ENCODE measurements at places on chromosomes 3 and 15. TPM values are rescaled to one million over a fixed set of nuclear protein-coding genes. Genes with fewer than 3 reads are reported as not detected.

- H3K4me3 ChIP-seq: no peak overlapping the region
- no peaks in the 10 kb centered on the region for H3K4me1 ChIP-seq
- no peaks in the 10 kb centered on the region for H3K36me3 ChIP-seq
- no peaks in the 10 kb centered on the region for H3K27me3 ChIP-seq
- DNase-seq: no peak
Measured at GRCh38 chr3:167673221-167673620, 19.5 kb upstream of the WDR49 start.

GRCh38 chr3:59133311-59133710 lies 83.5 kb upstream of the CFAP20DC start:
- no peak overlapping the region for H3K4me3 ChIP-seq
- no peaks in the 10 kb centered on the region for H3K36me3 ChIP-seq
- DNase-seq: no peak

GRCh38 chr3:162224746-162225145 lies 728.1 kb downstream of the OTOL1 start:
- DNase-seq: no peak
- H3K4me3 ChIP-seq: no peak overlapping the region
- no peaks in the 10 kb centered on the region for H3K27me3 ChIP-seq
- no peaks in the 10 kb centered on the region for H3K36me3 ChIP-seq

GRCh38 chr3:51940648-51941462 lies 849 bp downstream of the RRP9 start:
- peak overlapping the region; percentile 30 for H3K27ac ChIP-seq
- peak overlapping the region; percentile 82 for H3K4me3 ChIP-seq
- H3K36me3 ChIP-seq: no peaks in the 10 kb centered on the region
- H3K4me1 ChIP-seq: peaks cover 13% of the 10 kb centered on the region
- no peaks in the 10 kb centered on the region for H3K27me3 ChIP-seq
- peak; percentile 17 for DNase-seq

Gene CIP2A
- total RNA-seq: 5.3 TPM

GRCh38 chr3:195085356-195086130 lies 185.4 kb downstream of the XXYLT1 start:
- no peaks in the 10 kb centered on the region for H3K36me3 ChIP-seq
- DNase-seq: no peak
- no peak overlapping the region for H3K4me3 ChIP-seq

Gene LRRC31
- 42.0 TPM for total RNA-seq

- H3K4me1 ChIP-seq: no peaks in the 10 kb centered on the region
- H3K36me3 ChIP-seq: no peaks in the 10 kb centered on the region
- H3K4me3 ChIP-seq: no peak overlapping the region
- DNase-seq: no peak
Measured at GRCh38 chr3:98326945-98327344, 26.7 kb upstream of the OR5K4 start.

DNA sequence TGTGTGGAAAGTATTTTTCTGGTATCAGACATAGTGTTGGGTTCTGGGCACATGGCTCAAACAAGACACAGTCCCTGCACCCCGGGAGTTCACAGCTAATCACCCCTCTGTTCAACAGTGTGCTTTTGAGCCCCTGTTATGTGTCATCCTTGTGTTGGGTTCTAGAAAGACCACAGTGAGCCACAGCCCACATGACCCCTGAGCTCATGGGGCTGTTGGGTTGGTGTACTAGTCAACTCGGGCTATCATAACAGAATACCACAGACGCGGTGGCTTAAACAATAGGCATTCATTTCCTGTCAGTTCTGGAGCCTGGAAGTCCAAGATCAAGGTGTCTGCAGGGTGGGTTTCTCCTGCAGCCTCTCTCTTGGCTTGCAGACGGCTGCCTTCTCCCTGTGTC lies 100.0 kb downstream of the DNAJB8 start:
- H3K36me3 ChIP-seq: no peaks in the 10 kb centered on the region
- H3K27me3 ChIP-seq: no peaks in the 10 kb centered on the region
- no peak overlapping the region for H3K4me3 ChIP-seq
- no peak for DNase-seq

Data from colonic mucosa (tissue), 4 donors.